ENCODE measurements at places on chromosomes 16 and 17.
A peak's percentile ranks its signal among the peaks of the same experiment; 100 is the strongest.

- DNase-seq = no peak
Observed at GRCh38 chr16:4351880-4352279, 759 bp upstream of the PAM16 start.

DNA sequence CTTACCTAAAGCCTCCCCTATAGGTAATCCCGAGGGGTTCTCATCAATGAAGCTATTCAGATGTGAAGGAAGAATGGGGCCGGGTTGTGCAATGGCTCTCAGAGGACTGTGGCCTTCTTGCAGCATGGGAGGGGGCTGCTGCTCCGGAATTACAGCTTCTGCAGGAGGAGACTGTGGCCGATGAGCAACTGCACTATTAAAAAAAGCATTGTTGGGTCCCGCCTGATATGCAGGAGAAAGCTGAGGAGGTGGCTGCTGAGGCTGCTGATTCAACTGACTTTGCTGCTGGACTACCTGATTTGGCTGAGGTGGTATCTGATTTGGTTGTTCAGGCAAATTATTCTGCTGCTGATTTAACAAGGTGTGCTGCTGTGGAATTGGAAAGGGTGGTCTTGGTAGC is 64.8 kb downstream of the CACNG1 start:
- DNase-seq = no peak

DNA sequence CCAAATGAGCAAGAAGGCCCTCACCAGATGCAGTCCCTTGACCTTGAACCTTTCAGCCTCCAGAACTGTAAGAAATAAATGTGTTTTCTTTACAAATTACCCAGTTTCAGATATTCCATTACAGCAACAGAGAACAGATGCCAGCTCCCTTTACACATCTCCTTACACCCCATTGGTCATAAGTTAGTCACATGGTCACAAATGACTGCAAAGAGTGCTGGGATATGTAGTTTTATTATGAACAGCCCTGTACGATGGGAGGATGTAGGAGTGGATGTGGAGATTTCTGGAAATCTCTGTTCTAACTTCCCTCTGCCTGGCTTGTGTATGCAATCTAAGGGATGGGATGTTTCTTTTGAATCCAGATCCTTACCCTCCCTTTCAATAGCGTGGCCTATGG is 13.3 kb upstream of the RPL38 start:
- no peak for DNase-seq

DNA sequence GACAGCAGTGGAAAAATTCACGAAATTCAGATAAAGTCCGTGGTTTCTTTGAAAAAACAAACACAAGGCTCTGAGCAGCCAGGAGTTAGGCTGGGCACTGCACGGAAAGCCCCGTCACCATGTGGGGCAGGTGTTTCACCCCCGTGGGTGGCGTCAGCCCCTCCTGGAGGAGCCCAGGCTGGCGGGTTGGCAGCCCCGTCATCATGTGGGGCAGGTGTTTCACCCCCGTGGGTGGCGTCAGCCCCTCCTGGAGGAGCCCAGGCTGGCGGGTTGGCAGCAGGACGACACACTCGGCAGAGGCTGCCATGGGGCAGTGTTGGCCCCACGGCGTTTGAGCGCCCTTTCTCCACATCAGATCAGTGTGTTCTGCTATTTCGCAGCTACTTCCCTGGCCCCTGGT is 38.1 kb downstream of the ACSF3 start:
- DNase-seq = no peak

GRCh38 chr16:2765462-2766404 is 11.3 kb downstream of the ELOB start:
- DNase-seq = no peak

- no peak for DNase-seq
Observed at GRCh38 chr16:9081843-9082242, 9.6 kb upstream of the HAPSTR1 start.

DNA sequence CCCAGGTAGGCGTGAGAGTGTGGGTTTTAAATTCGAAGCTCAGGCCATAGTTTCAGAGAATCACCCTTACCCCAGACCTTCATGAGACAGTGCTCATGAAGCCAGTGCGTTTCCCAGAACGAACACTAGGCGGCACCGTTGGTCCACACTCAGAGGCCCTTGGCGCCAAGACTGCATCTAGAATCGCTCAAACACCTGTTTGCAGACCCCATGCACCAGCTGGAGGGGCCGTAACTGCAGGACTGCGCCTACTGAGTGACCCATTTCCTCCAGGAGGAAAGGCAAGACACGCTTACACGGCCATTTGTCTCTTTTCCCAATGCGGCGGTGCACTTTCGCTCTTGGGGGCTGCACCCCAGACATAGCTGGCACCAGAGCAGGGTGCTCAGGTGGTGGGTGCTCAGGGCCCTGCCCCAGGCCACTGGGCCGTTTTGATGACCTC is 34.0 kb downstream of the ADGRG5 start:
- peak; percentile 68 for DNase-seq

DNA sequence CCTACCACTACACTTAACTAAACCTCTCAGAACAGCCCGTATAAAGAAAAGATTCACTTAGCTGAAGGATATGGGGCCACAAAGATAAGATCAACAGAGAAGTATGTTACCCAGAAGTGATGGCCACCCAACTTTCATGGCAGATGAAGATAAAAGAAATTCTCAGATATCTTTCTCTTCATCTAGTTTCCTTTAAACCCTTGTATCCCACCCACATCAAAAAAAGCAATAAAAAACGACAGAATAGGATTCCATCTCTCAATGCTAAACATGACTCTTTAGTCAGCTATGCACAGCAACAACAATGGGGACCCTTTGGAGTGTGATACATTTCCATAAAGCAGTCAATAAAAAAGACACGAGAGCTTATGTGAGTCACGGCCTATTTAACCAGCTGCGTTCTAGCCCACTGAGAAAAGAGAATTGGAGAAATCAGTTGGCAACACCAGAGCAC is 86.6 kb downstream of the SNX11 start:
- DNase-seq = no peak

- no peak for DNase-seq
Observed at GRCh38 chr17:40355804-40356758, 8.5 kb downstream of the GJD3 start.

GRCh38 chr17:20852239-20852989 is 190.4 kb downstream of the USP22 start:
- no peak for DNase-seq

GRCh38 chr17:68840073-68840472 is 115.1 kb downstream of the ABCA8 start:
- DNase-seq = no peak

DNA sequence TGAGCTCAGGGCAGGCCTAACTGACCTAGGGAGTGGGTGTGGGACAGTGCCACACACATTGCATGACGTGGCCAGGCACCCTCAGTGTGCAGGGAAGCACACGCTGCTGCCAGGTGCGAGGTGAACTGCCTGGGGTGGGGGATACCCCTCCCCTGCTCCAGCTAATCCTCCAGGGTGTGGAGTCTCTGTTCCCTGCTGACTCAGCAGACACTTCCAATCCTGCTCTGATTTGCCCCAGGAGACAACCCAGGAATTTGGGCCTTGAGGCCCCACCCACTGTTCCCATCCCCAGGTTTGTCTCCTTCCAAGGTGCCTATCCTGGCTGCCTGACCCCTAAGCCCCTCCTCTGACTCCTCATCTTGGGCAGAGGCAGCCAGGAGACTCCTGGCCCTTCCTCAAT is 10.7 kb downstream of the DLX3 start:
- no peak for DNase-seq

- DNase-seq = no peak
Observed at GRCh38 chr17:74380086-74380958, 13.0 kb downstream of the GPR142 start.

GRCh38 chr16:7513429-7513828 is 180.8 kb downstream of the RBFOX1 start:
- no peak for DNase-seq

DNA sequence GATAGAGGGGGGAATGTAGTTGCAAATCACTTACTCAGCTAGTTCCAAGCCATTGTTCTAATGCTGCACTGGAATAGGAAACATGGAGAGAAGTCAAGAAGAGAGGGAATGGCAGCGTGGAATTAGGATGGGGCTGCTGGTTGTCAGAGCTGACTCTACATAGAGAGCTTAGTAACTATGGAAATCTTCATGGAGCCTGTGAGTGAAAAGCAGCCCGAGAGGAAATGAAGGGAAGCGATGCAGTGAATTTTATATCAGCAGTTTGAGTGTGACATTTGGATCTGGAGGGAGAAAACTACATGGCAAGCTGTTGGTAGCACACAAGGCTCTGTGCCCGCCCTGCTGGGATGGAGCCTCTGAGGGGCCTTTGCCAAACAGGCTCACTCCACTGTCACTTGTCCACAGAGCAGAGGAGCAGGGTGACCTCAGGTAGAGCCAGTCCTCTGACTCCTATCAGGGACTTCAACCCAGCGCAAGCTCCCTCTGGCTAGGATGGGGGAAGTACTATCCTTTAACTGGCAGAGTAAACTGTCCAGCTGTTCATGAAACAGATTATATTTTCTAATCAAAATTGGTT is 27.9 kb upstream of the PMFBP1 start:
- no peak for DNase-seq

- no peak for DNase-seq
Observed at GRCh38 chr16:84774810-84775209, 45.0 kb upstream of the CRISPLD2 start.

- DNase-seq = no peak
Observed at GRCh38 chr17:40124279-40125141, 2.7 kb downstream of the MSL1 start.

GRCh38 chr16:73432850-73433730 is 385.2 kb upstream of the ZFHX3 start:
- no peak for DNase-seq

- DNase-seq = no peak
Observed at GRCh38 chr16:19923396-19923795, 38.7 kb upstream of the GPRC5B start.

DNA sequence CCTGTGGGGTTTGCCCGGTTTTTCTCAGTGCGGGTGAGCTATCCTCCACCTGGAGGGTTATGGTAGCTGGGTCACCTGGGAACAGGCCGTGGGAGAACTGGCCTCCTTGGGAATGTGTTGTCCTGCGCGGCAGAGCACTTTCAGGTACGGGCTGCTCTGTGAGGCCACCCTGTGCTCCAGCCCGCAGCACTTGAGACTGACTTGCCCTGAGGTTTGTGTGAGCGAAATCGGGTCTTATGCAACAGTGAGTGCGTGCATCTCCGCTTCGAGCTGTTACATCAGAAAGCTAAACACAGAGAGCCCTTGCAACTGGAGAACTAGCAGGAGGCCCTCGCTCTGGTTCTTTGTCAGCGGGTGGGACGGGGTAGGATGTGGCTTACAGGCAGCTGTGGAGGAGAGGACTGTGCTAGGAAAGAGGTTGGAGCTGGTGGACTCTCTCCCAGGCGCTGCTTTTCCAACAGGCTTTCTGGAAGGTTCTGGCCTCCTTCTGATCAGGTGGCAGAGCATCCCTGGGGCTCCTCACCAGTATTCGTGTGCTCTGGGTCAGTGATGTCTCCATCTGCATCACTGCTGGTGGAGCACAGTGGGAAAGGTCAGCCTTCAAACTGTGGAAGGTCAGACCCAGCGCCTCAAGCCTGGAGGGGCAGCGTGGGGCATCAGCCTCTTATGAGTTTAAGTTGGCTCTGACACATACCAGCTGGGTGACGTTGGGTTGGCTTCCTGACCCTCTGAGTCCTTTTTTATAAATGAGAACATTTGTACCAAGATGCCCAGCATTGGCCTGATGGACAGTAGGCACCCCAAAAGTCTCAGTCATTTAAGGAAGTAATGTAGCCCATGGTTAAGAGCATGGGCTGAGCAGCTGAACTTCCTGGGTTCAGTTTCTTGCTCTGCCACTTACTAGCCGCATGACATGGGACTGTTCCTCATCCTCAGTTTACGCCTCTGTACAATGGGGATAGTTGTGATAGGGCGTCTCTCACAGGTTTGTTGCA is 76.3 kb downstream of the KSR1 start:
- no peak for DNase-seq

- no peak for DNase-seq
Observed at GRCh38 chr17:80264205-80265075, 3.8 kb downstream of the RNF213 start.

DNA sequence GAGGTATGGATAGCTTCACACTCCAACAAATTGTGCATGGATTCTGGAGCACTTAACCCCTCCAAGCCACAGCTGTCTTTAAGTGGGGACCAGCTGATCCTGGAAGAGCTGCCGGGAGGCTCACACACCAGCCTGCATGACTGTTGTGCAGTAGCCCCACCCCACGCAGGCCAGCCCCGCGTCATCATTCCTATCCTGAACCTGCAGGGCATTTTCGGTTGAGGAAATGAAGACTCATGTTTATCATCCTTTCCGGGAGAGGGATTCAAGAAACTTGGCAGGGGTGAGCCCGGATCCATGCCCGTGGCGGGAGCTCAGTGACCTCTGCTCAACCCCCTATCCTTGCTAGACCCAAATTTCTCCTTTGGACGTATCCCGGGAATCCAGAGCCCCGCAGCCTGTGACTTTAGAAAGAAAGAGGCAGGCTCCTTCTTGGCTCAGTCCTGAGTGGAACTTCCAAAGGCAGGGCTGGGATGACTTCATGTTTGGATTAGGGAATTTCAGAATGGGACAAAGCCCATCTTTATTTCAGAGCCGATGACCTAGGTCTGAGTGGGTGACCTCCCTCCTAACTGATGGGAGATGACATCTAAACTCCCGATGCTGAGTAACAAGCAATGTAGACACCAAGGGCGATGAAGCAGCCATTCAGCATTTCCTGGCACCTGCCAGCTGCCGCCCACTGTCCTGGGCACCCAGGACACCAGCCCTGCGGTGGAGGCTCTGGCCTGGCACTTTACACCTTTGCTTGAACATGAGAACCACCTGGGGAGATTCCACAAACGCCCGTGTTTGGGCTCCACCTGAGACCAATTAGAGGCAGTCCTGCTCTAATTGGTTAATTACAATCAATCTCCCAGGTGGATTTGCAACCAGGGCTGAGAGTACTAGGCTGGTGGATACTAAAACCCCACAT is 43.3 kb upstream of the CMIP start:
- DNase-seq = no peak

DNA sequence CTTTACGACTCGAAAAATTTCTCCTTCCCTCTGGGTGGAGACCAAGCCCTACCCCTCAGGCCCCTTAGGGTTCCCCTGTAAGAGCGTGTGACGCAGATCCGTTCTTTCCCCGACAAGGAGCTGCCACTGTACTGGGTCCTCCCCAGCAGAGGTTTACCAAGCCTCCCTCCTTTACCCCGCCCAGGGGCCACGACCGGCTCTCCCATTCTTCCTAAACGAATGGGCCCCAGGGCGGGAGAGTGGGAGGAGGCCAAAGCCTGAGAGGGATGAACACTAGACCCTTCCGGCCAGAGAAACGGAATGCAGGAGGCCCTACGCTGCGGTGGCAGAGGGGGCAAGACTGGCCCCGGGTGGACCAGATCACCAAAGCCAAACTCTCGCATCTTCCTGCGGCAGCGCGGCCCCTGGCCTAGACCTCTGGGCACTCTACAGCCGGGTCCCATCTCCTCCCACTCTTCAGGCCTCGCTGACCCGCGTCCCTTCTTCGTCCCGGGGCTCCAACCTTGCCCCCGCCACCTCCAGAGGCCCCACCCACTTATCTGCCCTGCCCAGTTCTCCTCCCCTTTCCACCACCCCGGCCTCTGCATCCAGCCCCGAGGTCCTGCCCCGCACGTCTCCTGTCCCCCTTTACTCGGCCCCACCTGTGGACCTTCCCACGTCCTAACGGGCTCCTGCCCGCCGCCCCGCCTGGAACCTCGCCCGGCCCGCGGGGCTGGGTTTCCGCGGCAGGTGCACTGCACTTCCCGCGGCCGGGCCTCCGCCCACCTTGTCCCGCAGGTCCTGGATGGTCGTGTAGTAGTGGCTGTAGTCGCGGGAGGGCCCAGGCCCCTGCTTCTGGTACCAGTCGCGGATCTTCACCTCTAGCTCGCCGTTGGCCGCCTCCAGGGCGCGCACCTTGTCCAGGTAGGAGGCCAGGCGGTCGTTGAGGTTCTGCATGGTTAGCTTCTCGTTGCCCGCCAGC is 765 bp downstream of the KRT19 start:
- no peak for DNase-seq

GRCh38 chr16:55133654-55134053 is 190.3 kb upstream of the IRX6 start:
- no peak for DNase-seq
